ENCODE measurements at places on chromosomes 4 and X. TPM values are rescaled to one million over a fixed set of nuclear protein-coding genes. Genes with fewer than 3 reads are reported as not detected.

DNA sequence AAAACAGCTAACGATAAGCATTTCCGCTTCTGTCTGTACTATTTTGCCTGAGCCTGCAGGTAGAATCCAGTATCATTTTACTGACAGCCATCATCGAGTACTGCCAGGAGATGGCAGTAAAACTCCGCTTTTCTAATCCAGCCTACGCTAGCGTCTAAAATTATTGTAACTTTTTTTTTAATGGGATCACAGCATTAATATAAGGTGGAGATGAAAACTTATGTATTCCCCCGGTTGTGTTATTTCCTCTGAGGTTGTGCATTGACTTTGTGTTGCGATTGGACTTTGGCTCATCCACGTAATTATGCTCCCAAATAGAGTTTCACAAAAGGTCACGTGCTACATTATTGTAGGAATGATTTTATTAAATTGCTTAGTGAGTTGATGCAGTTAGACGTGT, 248.1 kb downstream of the C4orf33 start:
- no peak for DNase-seq

GRCh38 chr4:123444290-123444731, 47.7 kb downstream of the SPRY1 start:
- DNase-seq = peak; percentile 56

DNA sequence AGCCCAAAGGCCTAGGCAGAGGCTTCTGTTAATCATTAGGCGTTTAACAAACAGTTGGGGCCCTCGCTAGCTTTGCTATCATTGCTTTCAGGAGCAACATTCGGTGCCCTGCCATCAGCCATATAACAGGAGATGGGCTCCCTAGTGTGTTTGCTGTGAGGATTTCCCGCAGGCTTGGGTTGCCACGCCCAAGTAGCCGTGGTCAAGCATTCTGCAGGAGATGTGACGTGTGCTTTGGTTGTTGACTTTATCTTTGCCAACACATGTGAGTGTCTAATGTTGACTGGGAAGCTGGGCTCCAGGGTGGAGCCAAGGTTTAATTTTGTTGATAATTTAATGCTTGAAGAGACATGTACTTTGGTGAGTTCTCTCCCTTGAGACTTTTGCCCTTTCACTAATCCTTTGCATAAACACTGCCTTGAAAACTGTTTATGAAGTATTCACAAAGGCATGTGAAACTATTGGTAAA, 184.6 kb upstream of the KIT start:
- no peak for DNase-seq

DNA sequence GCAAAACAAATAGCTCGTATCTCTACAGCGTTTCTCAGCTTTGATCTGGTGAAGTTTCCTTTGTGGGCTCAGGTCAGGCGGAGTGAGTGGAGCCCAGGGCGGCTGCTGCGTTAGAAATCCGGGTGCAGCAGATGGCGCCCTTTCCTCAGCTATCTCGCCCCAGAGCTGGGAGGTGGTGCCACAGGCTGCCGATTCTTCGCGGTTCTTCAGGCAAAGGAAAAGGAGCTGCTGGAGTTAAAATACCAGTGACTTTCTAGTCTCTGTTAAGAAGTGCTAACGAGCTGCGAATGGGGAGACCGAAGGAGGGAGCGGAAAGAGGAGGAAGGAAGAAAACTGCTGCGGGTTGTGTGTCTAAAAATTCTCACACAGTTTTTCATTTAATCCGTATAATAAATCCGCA, 114.6 kb downstream of the CPE start:
- peak; percentile 81 for DNase-seq

DNA sequence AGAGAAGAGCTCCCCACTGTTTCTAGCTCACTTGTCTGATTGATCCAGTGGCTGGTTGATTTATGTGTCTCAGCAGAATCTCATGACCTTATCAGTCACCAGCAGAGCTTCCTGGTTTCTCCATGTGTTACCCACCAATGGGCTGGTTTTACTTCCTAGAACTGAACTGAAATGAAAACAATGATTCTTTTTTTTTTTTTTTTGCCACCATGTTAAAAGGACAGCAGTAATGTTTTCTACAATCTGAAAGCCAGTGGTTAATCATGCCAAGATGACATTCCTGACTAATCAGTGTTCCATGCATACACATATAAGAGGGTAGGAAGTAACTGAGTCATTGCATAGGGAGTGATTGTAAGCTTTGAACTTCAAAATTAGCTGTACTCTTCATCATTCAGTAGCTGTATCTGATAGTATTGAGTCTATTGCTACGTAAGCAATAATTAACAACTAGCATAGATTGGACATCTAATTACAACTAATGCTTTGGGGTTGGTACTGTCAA, 67.7 kb downstream of the SLC4A4 start:
- no peak for DNase-seq

- DNase-seq = no peak
These were observed 41.3 kb upstream of the ANK2 start for GRCh38 chr4:113008135-113008534.

DNA sequence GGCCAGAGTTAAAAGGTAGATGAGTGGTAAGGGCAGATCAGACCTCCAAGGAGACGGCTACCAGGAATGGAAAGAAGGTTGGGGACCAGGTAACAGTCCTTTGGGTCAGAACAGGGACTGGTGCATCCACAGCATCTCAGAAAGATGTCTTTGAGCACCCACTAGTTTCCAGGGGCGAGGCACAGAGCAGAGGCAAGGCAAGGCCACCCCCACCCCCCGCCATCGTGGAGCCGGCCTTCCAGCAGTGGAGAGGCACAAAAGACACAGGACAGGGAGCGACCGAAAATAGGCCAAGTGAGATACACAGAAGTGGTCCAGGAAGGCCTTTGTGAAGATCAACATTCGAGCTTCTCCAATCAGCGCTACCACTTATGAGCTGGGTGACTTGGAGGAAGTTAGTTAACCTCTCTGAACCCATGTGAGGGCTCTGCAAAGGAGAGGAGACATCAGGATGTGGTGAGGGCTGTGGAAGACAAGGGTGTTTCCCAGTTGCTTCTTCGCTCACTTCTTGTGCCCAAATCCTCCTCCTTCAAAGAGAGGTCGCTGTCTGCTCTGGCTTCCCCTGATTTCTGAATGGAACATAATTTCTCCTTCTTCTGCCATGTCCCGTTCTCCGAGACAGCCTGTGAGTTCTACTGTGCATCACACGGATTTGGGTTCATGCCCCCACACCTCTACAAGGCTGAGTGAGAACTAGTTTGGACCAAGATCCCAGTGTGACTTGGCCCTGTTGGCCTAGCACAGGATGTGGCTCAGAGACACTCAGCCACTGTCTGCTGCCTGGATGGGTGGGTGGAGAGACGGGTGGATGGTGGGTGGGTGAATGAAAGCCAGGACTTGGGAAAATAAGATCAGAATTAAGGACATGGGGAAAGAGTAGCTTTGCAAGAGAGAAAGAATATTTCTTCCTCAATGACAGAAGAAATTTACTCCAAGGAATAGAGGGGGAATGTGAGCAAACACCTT, 16.7 kb upstream of the MSX1 start:
- DNase-seq = no peak

GRCh38 chr4:172927096-172927814, 241.4 kb upstream of the GALNT7 start:
- no peak for DNase-seq

DNA sequence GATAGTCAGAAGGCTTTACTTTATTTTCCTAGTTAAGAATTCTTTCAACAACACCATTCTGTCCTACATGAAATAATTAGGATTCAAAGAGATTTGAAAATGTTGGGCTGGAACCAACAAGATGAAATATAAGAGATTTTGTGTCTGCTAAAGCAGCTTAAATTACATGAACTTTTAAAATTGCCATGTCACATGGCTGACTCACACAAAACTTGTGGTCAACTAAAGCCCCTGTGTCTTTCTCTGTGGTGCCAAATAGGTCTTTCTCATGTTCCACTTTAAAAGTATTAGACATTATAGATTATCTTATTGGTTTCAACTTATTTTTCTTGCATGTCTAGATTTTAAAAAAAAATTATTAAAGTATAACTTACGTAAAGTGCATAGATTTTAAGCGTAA, 60.8 kb upstream of the FHL1 start:
- no peak for DNase-seq

- DNase-seq = no peak
These were observed 39.0 kb downstream of the PTTG2 start for GRCh38 chr4:37999000-37999716.

DNA sequence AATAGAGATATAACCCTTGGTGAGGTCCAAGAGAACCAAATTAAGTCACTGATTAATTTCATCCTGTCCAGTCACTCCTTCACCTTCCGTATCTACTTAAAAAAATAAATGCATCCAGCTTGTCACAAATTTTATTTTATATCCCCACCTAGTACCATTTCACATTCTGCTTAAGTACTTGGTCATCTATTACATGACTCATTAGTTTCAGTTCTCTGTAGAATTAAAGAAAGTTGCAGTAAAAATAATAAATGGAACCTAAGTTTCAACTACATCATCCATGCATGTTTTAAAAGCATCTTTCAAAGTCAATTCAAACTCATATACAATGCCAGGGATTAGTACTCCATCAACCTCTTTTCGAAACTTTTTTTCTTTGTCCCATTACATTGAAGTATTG, 130.2 kb downstream of the SH2D1A start:
- DNase-seq = no peak

DNA sequence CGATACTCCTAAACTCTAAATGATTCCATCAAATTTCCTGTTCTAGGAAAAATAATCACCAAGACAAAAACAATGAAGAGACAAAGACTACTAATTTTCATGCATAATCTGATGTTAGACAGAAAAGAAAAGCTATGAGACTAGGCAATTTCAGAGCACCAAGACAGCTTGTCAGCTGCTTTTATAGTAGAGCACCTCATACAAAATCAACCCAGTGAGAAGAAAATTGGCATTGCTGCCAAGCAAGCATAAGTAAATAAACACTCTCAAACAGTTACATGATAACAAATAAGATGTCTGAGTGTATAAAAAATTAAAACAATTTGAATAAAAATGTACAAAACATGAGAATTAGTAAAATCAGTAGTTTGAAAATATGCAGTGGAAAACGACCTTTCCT, 1544.6 kb downstream of the C4orf33 start:
- no peak for DNase-seq

- DNase-seq = no peak
These were observed 75.9 kb upstream of the NALF2 start for GRCh38 chrX:69428216-69428615.

DNA sequence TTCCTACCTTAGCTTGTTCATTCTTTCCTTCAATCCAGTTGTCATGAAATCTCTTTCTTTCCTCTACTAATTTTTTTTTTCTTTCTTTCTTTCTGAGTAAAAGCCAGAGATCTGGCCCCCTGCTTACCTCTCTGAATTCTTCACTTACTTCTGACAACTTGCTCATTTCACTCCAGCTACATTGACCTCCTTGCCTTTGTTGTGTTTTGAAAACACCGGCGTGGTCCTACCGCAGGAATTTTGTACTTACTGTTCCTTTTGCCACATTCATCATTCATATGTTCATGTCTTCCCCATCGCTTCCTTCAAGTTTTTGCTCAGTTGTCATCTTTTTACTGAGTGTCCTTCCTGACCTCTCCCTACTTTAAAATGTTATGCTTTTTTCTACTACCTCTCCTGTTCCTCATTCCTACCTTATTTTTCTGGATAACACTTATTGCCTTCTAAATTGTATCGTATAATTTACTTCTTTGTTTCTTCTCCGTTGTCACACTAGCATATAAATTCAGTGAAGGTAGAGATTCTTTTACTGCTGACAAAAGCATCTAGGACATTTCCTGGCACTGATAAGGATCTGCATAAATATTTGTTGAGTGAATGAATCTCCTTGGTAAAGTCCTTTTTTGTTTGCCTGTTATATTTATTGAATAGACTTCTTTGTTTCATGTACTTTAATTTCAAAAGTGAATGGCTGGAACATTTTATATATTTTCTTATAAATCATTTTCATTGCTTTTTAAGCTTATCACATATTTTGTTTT, 74.4 kb downstream of the NFKB1 start:
- no peak for DNase-seq

- DNase-seq = no peak
These were observed 299.2 kb downstream of the IDS start for GRCh38 chrX:149205937-149206336.

GRCh38 chrX:135484641-135485289, 35.7 kb upstream of the INTS6L start:
- DNase-seq = no peak

DNA sequence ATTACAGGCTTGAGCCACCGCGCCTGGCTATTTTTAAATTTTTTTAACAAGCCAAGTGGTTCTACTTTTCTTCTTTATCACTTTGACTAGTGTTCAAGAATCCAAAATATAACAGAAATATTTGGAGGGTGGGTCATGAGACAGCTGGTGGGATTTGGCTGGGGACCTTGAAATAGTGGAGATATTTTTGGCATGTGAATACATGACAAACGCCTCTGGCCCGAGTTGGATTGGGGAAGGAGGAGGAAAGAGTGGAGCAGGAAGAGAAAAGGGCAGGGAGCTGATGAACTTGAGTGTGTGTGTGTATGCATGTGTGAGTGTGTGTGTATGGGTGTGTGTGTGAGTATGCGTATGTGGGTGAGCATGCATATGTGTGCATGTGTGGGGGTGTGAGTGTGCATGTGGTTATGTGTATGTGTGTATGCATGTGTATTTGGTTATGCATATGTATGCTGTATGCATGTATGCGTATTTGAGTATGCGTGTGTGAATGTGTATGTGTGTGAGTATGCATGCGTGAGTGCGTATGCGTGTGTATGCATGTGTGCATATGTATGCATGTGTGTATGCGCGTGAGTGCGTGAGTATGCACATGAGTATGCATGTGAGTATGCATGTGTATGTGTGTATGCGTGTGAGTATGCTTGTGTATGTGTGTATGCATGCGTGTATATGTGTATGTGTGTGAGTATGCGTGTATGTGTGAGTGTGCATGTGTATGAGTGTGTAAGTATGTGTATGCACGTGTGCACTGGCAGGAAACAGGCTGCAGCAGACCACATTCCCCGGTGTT, 49.6 kb downstream of the JADE1 start:
- no peak for DNase-seq

DNA sequence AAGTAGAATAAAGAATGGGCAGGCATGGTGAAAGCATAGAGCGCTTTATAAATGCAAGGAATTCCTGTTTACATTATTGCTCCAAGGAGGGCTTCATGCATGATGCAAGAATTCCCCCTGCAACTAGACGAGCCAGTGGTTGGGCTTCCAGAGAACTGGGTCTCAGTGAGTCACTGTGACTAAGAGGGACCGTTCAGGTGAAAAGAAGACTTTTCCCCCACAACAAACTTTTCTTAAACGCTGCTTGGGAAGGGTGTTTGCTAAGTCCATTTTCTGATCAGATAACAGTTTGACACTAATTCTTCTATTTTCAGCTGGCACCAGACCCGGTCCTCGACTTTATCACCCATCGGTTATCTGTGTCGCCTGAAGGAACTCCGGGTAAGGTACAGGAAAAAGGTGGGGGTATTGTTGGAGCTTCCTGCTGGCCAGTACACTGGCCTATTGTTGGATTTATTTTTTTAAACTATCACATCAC, 40.1 kb downstream of the LDB2 start:
- DNase-seq = no peak

SHROOM4 gene
- total RNA-seq = 9.4 TPM

BTC gene
- not detected for total RNA-seq

GPC4 gene
- total RNA-seq = 8.9 TPM

GAGE1 gene
- total RNA-seq = not detected

PAGE4 gene
- total RNA-seq = not detected

CXCR3 gene
- 0.22 TPM for total RNA-seq
